NCI-H446 treated with DMSO at 0.1 percent for 48 hours (cell line): ENCODE measurements at places on chromosomes 5 and 9.

DNA sequence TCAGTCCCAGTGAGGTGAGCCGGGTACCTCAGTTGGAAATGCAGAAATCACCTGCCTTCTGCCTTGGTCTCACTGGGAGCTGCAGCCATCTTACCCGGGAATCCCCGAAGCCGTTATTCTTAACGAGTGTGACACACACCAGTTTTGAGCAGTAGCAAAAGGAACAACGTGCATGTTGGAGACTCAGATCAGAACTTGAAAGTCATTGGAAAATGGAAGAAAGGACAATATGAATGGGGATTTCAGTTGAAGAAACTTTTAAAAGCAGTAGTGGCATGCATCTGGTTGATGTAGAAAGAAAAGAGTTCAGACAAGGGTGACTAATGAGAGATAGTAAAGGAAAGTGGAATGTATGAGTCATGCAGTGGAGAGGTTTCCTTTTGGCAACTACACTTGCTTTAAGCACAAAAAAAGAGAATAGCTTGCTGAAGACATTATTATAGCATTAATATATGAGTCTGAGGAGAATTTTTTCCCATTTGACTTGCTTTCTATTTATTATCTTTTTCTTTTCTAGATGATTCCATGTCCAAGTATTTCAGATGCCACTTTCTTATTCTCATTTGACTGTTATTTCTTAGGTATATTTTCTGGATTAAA, 44.4 kb upstream of the ANKDD1B start:
- DNase-seq = peak; percentile 38

- DNase-seq = no peak
These were observed 4.7 kb upstream of the GPR151 start for GRCh38 chr5:146520731-146521130.

GRCh38 chr9:76913467-76913866, 7.6 kb upstream of the PRUNE2 start:
- DNase-seq = no peak

- no peak for DNase-seq
These were observed 12.3 kb downstream of the SUSD1 start for GRCh38 chr9:112162621-112163413.
